ENCODE measurements at places on chromosomes 16 and 17. TPM values are rescaled to one million over a fixed set of nuclear protein-coding genes. Genes with fewer than 3 reads are reported as not detected.

MYADML2 gene
- total RNA-seq = not detected

CSH1 gene
- total RNA-seq = not detected

AOC2 gene
- total RNA-seq = 2.0 TPM

- no peak for DNase-seq
Observed at GRCh38 chr17:36850790-36851189, 86.5 kb upstream of the LHX1 start.

- no peak for DNase-seq
Observed at GRCh38 chr16:4800290-4801041, 2.0 kb downstream of the ROGDI start.

- DNase-seq = no peak
Observed at GRCh38 chr17:57899822-57900221, 50.0 kb upstream of the MRPS23 start.

GRCh38 chr16:17241264-17241835 is 229.4 kb downstream of the XYLT1 start:
- no peak for DNase-seq

DNA sequence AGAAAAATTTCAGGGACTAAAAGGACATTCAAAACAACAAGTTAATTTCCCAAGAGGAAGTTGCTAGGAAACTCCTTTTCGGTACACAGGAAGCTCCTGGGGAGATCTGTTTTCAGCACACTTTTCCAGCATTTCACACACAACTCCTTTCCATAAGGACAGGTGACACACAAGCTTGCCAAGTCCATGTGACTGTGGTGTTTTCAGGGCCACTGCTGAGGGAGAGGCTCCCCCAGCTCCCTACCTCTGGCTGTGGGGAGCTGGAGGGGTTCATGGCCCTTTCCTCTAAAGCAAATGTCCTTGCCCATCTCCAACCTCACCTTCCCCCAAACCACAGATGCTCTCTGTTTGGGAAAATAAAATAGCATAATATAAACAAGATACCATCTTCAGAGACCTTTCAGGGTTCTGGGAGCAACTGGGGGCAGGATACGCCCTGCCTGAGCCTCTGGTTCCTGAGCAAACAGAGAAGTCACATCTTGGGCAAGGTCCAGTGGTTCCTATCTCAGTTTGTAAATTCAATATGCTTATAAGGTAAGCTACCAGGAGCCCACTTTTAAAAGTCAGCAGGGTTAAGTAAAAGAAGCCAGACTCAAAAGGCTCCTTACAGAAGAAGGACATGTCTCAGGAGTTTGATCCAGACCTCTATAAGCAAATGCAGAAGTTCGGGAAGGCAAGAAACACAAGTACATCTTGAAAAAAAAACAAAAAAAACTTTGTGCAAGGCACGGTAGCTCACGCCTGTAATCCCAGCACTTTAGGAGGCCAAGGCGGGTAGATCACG is 3.0 kb downstream of the PDZD9 start:
- no peak for DNase-seq

- DNase-seq = peak; percentile 94
Observed at GRCh38 chr16:667780-668518, at the start of gene RHOT2. Gene RHOT2 (plus strand): TSS chr16:668132. CDS start chr16:668200, 68 bp downstream.

DNA sequence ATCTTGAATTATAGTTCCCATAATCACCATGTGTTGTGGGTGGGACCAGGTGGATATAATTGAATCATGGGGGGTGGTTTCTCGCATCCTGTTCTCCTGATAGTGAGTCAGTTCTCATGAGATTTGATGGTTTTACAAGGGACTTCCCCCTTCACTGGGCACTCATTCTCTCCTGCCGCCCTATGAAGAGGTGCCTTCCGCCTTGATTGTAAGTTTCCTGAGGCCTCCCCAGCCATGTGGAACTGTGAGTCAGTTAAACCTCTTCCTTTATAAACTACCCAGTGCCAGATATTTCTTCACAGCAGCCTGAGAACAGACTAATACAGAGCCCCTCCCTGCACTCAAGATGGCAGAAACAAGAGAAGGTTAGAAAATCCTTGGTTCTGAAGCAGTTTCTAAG is 26.4 kb downstream of the LDAF1 start:
- no peak for DNase-seq

DNA sequence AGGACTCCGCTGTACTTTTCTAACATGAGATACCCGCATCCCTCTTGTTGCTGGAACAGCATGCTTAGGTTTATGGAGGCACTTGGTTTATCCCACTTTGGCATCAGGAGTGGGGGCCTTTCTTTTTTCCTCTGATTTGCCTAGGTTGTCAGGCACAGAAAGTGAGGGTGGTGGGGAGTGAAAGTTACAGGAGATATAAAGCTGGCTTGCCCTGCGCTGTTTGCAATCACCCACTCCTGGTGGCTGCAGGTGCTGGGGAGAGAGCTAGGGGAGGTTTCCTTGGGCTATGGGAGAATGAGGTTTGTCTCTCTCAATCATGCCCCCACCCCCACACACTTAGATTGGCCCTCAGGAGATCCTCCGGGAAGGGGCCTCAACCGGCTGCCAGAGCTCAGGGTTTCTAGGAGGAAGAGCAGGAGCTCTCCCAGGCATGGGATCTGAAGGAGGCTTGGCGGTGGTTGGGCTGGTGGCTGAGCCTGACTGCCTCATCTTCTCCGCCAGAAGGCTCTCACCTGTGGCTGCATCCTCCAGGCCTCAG is 1.4 kb downstream of the WSCD1 start:
- DNase-seq = no peak

Measured in activated CD8-positive, alpha-beta T cell treated with anti-CD3 and anti-CD28 coated beads, Interleukin-2, amount 10 ng/mL, durations not matched to agents 7 days and 5 days (primary cell).